ENCODE measurements at places on chromosomes 7 and 10.

- peak; percentile 20 for DNase-seq
These were observed 25.3 kb downstream of the GARIN1A start for GRCh38 chr7:128697302-128697905.

GRCh38 chr7:42167631-42168236, 69.3 kb downstream of the GLI3 start:
- no peak for DNase-seq

GRCh38 chr10:105280895-105281294, 639.8 kb downstream of the SORCS3 start:
- no peak for DNase-seq

DNA sequence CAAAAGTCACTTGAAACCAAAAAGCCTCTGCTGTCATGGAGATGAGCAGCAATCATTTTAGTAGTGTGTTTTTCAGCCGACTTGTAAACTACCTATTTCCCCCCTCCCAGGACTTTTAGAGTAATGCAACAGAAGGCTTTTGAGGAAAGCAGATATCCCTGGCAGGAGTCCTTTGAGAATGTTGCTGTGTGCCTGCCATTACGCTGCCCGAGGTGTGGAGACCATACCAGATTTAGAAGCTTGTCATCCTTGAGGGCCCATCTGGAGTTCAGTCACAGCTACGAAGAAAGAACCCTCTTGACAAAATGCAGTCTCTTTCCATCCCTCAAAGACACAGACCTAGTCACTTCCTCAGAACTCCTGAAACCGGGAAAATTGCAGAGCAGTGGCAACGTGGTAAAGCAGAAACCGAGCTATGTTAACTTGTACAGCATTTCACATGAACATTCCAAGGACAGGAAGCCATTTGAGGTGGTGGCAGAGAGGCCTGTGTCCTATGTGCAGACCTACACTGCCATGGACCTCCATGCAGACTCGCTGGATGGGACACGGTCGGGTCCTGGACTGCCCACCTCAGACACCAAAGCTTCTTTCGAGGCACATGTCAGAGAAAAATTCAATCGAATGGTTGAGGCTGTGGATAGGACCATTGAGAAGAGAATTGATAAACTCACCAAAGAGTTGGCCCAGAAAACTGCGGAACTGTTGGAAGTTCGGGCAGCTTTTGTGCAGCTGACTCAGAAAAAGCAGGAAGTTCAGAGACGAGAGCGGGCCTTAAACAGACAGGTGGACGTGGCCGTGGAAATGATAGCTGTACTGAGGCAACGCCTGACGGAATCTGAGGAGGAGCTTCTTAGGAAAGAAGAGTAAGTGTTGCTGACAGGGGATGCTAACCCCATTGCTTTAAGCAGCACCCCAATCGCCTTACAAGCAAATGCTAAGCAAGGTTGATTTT, 2.2 kb downstream of the ZNF365 start:
- no peak for DNase-seq

DNA sequence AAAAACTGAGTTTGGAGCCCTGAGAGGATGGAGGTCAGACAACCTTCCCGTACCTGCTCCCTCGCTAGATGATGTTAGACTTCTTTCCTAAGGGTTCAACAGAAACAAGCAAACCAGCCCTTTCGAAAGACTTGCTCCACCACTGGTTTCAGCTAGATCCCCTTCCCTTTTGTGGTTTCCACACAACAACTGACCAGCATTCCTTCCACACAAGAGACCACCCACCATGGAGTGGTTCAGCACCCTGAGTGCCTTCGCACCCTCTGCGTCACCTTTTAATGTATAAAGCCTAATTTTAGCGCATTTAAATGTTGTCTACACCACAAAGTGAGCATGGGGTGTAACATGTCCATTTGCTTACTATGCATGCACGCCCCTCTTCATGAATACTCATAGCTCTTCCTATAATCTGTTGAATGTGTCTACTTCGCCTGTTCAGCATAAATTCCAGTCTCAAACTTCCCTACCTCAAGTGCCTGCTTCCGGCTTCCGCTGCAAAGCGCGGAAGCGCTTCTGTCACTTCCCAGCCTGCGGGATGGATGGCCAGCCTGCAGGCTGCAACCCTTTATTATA, 69.0 kb downstream of the TACC2 start:
- DNase-seq: no peak

DNA sequence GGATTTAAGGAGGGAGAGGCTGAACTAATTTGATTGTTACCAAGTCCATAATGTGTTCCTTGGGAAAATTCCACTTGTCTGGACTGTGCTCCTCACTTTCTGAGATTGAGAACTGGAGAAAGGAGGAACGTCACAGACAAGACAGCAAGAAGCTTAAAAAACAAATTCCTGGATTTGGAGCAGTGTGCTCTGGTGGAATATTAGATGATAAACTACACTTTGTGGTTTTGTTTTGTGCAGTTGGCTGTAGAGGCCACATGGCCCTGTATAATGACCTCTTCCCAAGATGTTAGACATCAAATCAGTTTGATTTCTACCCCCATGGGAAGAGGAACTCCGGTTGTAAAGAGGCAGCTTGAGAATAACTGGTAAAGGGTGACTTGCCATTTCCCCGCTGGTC, 421.3 kb upstream of the GALNT17 start:
- no peak for DNase-seq

- DNase-seq: no peak
These were observed 42.7 kb upstream of the RSBN1L start for GRCh38 chr7:77653572-77653971.

DNA sequence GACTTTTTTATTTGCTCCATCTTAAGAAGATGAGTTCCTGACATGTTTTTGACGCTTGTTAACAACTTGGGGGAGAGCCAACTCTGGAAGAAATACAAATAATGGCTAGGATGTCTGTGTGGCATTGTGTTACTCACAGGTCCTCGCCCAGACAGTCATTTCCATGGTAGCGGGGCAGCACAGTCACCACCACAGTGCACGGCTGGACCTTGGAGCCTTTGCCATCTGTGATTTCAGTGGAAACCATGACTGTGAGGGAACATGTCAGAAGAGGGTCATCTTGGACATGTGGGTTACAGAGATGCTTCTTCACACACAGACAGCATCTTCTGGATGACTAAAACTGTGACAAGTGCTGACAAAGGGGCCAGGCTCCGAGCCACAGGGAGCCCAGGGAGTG, 74.5 kb downstream of the PKD1L1 start:
- no peak for DNase-seq

DNA sequence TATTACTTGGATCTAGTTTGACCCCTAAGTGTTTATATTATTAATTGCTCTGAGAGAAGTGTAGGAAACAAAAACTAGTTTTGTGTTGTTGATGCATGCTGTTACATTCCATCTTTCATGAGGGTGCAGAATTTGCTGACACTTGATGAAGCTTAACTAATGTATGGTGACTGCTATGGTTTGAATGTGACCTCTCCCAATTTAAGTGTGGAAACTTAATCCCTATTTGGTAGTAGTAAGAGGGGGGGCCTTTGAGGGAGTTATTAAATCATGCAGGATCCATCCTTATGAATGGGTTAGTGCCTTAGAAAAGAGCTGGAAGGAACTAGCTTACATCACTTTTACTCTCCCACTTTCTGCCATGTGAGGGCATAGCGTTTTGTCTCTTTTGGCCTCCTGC, 142.5 kb downstream of the PCLO start:
- no peak for DNase-seq

- DNase-seq: no peak
These were observed 384.4 kb downstream of the TNS3 start for GRCh38 chr7:47197486-47197885.

DNA sequence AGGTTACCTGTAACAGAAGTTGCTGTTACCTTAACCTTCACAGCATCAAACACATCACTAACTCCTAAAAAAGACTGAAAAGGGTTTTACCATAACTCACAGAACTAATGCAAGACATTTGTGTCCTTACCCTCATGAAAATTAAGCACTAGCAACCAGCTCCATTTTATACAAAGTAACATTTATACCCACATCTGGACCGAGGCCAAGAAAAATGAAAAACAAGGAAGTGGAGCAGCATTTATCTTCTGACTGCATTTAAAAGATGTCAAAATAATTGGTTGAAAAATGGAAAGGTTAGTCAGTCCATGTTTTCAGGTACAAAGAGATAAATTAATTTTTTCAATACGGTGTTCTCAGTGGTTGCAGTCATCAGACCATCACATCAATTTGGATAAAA, 3.1 kb upstream of the RBP4 start:
- DNase-seq: no peak

- DNase-seq: no peak
These were observed 67.4 kb upstream of the PDCD4 start for GRCh38 chr10:110804376-110804775.

- no peak for DNase-seq
These were observed 117.3 kb downstream of the FAM53B start for GRCh38 chr10:124626759-124627380.

DNA sequence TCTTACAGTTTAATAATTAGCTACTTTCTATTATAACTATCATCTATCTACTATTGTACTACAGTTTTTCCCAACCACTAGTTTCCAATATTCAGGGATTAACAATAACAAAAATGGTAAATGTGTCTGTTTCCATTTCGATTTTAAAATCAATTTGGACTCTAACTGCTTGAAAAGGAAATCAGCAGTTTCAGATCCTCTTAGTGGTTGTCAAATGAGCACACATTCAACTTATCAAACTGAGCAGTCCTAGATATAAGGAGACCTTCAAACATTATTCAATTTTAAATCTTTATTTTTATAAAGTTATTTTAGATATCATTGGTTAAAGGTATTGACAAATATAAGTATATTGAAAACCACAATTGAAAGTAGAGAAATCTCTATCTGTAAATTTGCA, 46.8 kb upstream of the CD36 start:
- DNase-seq: no peak

- no peak for DNase-seq
These were observed 18.1 kb downstream of the MINDY4 start for GRCh38 chr7:30789334-30789711.

DNA sequence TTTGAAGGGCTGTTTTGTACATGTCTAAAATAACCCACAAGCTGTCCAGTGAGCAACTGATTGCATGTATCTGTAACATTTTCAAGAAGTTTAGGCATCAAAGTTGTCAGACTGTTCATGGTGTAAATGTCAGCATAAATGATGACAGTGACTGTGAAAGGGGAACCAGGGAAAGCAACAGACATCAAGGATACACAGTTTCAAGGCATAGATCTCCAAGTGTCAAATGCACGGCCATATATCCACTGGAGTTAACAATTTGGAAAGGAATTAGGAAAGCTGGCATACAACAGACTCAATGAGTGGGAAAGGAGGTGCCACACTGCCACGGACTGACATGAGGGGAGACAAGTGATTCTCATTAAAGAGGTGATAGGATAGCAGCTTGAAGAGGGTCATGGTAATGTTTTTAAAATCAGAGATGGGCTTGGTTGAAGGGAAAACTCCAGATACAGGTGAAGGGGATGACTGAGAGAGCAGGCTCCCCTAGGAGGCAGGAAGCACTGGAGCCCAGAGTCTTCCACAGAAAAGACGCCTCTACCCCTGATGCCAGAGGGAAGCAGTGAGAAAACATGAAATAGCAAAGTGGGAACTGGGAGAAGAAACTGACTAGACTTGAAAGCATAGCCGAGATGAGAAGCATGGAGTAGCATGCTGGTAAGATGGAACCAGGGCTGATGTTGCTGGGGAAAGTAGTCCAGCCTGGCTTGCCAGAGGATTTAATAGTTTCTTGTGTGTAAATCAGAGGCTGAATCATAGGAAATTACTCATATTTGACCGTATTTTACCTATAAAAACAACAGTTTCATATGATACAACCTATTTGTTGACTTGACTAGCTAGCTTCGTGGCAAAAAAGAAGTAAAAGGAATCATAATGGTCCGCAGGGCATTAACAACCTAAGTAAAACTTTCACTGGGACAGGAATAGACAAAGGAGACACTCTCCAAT, 18.6 kb downstream of the NSMCE4A start:
- DNase-seq: no peak

DNA sequence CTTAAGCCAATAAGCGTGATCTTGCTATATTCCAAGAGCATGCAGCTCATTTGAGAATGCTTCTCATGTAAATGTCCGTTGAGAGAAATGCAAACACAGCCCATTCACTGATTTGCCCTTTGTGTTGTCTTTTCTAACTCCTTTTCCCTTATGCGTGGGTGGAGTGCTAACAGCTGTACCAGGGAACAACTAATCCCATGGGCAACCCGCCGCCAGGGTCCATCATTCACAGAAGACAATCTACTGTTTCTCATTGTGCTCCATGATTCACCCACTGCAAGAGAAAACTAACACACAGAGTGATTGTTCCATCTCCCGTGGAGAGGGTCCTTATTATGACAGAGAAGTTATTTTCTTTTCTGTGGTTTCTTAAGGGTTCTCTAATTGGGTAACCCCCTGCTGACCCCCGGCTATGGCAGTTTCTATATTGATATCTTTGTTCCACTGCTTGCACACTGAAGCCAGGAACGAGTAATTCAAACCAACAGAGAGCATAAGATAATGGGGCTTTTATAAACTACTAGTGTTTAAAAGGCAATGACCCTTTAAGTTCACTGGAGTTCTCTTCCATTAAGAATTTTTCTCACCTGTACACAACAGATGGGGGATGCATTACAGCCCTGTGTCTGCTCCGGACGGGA, 298.7 kb downstream of the BAMBI start:
- no peak for DNase-seq

GRCh38 chr10:128070721-128071416, 55.4 kb downstream of the MKI67 start:
- no peak for DNase-seq

GRCh38 chr7:51249991-51250390, 66.6 kb downstream of the COBL start:
- no peak for DNase-seq

GRCh38 chr10:116007256-116007891, 265.6 kb downstream of the GFRA1 start:
- DNase-seq: no peak

GRCh38 chr7:33054261-33054964, 8.2 kb downstream of the NT5C3A start:
- DNase-seq: no peak

DNA sequence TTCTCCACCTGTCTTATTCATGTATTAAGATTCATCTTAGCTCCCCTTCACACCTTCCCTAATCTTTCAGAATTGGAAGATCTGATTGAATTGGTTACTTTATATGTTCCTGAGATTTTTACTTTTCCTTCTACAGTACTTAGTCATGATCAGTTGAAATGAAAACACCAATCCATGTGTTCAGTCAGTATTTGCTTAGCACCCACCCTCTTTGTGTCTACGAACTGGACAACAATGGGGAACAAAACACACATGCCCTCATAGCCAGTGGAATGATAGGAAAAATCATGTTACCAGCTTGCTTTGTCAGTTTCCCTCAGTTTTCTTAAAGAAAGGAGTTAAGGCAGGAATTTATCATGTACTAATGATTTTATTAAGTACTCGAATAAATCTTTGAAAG, 2.0 kb downstream of the MASTL start:
- DNase-seq: no peak
